ENCODE measurements at places on chromosomes 1 and 21.
A peak's percentile ranks its signal among the peaks of the same experiment; 100 is the strongest.

GRCh38 chr1:77833521-77834100, 54.2 kb downstream of the MIGA1 start:
- DNase-seq = no peak

DNA sequence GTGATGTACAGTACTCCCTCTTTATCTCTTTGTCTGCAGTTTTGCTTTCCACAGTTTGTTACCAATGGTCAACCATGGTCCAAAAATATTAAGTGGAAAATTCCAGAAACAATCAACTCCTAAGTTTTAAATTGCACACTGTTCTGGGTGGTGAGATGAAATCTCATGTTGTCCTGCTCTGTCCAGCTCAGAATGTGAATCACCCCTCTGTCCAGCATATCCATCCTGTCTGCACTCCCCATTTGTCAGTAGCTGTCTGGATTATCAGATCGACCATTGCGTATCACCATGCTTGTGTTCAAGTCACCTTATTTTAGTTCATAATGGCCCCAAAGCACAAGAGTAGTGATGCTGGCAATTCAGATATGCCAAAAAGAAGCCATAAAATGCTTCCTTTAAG, 118.2 kb upstream of the PDE4B start:
- DNase-seq = peak; percentile 42

DNA sequence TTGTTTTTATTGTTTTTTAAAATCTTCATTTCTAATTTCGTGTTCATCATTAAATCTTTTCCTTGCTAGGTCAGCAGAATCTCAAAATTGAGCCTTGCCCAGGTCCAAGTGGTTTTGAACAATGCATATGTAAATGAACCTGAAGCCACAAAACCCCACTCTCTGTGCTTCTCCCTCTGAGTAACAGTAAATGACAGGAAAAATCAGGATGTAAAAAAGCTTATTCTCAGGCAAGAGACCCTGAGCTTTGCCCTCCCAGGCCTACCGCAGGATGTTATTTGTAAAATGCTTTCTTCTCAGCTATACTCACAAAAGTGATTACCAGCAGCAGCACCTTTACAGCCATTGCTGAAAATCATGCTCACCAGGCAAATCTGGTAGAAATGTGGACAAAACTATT, 47.6 kb downstream of the TYW3 start:
- no peak for DNase-seq

- DNase-seq = no peak
These were observed 104.8 kb downstream of the OMA1 start for GRCh38 chr1:58441699-58442098.

DNA sequence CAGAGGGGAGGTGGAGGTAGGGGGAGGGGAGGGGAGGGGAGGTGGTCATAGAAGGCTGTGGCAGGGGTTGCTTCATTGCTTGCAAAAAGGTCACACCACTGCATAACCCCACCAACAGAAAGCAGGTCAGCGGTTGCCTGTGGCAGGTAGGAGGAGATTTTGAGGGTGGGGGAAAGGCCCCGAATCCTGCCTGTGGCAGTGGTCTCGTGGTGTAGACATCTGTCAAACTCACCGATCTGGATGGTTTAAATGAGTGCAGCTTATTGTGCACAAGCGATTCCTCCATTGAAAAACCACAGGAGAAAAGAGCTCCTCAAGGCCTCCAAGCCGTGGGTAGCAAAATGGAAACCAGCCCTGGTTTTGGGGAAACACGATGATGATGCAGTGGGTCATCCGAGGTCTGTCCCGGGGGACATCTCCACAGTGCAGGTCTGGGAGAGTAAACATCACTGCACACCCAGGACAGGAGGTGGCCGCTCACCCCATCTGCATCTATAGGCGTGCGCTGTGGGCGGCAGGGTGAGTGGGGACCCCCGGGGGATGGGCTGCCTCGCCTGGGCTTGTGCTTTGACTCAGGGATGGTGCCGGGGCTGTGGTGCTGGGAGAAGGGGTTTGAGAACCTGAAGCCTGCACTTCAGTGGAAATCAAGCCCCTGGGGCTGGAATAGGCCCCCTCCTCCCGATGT, 112.3 kb downstream of the CRYAA start:
- no peak for DNase-seq
